ENCODE measurements at places on chromosomes 6 and 20. TPM values are rescaled to one million over a fixed set of nuclear protein-coding genes. Genes with fewer than 3 reads are reported as not detected.

UNC5CL gene
- total RNA-seq, result 1.6 TPM

DNA sequence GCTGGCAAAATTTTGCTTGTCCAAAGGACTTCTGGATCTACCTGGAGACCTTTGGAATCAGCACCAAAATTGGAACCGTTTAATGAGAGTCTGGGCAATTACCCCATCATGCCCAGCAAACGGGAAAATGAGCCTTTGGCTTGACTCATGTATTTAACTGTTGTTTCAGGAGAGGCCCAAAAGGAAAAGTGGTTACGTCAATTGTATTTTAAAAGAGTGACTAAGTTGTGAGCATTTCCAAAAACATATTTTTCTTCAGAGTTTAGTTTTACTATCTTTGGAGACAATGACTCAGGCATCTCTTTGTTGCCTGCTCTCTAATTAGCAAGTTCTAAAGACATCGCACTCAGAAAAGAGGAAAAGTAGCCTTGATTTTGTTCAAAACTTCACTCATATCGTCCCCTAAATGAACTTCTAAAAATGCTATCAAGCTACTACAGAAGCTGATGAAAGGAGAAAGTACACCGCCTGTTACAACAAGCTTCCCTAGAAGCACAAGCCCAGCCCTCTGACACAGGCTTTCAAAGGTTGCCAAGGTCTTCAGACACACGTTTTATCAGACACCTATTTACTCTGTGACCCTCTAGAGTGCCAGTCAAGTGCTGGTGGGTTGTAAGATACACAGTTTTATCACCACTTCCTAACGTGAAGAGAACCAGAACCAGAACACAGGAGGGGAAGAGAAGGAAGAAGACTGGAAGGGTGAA, 146.2 kb downstream of the TBX18 start:
- no peaks in the 10 kb centered on the region for H3K36me3 ChIP-seq
- no peak for DNase-seq
- peaks cover 4% of the 10 kb centered on the region for H3K4me1 ChIP-seq
- no peaks in the 10 kb centered on the region for H3K27me3 ChIP-seq

DNA sequence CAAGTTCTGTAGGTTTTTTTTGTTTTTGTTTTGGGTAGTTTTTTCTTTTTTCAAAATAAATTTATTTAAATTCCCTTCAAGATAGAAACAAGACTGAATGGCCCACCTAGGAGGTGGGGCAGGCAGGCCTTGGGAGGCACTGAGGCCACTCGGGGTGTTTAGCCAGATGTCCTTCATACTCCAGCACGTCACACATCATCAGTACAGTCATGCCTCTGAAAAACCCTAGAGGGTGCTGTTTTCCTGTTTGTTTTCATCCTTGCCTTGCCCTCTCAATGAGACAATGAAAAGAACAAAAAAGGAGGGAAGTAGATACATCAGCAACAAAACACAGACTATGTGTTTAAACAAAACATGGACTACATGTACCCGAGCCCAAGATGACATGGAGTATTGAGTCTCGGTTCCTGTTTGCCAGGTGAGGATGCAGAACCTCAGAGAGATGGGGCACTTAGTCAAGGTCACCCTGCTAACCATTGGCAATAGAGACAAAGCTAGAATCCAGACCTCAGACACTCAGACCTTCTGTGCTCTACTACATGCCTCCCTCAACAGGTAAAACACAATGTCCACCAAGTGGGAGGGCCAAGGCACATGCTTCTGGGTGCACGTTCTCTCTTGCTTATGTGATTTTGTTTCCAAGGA, 26.8 kb upstream of the CLIC5 start:
- H3K4me3 ChIP-seq, result no peak overlapping the region
- no peak for DNase-seq
- H3K27me3 ChIP-seq, result no peaks in the 10 kb centered on the region
- H3K4me1 ChIP-seq, result no peaks in the 10 kb centered on the region

- H3K4me1 ChIP-seq, result no peaks in the 10 kb centered on the region
- DNase-seq, result no peak
- H3K36me3 ChIP-seq, result no peaks in the 10 kb centered on the region
Measured at GRCh38 chr6:33739571-33739970, 7.1 kb downstream of the IP6K3 start.

GRCh38 chr6:13032566-13032965, 295.8 kb downstream of the TBC1D7 start:
- no peak overlapping the region for H3K27ac ChIP-seq
- no peaks in the 10 kb centered on the region for H3K27me3 ChIP-seq
- no peak overlapping the region for H3K4me3 ChIP-seq
- DNase-seq, result no peak
- H3K36me3 ChIP-seq, result no peaks in the 10 kb centered on the region

Measured in tibial nerve (tissue), 4 donors.